ENCODE measurements at places on chromosomes 11 and 22.

DNA sequence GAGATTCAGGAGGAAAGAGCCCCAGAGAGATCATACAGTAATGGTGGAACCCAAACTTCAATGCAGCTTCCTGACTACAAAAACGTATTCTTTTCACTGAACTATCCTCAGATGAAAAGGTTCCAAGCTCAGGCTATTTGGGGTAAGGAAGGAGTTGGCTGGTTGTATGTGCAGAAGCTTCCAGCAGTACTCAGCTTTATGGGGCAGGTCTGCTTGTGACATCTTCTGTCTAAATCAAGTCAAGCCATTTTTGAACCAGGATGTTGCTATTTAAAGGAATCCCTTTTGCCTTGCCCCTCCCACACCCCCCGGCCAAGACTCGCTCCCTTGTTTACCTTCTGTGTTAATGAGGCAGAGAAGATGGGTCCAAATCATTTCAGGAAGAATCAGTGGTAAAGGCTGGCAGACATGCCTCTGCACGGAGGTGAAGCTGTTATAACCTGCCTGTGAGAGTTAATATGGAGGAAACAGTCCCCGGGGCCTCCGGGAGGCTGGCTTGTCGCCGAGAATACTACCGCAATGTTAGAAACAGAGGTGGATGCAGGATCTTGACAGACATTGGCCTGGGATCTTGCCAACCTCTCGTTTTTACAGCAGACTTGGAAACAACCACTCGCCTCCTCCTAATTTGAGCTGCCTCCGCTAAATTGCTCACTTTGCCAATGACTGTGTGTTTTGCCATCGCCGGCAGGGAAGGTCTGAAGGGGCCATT is 45.4 kb downstream of the TIMP3 start:
- no peak for DNase-seq

DNA sequence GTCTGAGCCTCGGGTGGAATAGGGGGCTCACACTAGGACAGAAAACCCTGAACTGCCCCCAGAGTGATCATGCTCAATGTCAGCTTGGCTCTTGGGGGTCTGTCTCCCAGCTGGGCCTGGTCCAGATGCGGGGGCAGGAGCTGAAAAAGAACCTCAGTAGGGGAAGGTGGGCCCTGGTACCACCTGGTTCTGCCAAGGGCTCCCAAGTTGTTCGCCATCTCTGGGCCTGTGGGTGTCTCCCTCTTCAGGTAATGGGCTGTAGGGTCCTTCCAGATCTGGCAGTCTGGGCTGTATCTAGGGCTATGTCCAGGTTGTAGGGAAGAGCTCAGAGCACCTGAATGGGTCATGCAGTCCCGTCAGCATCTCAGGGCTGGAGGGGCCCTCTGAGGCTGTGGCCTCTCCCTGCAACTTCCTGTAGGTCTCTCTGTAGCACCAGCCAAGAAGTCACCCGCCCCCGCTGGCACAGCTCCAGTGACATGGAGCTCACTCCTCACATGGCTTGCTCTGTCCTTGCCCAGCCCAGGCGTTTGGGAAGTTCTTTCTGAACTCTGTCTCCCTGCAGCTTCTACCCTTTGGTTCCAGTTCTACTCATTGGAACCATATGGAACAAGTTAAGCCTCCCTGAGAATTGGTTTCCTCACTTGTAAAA is 33.0 kb upstream of the SOX10 start:
- DNase-seq = no peak

GRCh38 chr22:24326266-24326665 is 55.6 kb downstream of the SPECC1L start:
- no peak for DNase-seq

DNA sequence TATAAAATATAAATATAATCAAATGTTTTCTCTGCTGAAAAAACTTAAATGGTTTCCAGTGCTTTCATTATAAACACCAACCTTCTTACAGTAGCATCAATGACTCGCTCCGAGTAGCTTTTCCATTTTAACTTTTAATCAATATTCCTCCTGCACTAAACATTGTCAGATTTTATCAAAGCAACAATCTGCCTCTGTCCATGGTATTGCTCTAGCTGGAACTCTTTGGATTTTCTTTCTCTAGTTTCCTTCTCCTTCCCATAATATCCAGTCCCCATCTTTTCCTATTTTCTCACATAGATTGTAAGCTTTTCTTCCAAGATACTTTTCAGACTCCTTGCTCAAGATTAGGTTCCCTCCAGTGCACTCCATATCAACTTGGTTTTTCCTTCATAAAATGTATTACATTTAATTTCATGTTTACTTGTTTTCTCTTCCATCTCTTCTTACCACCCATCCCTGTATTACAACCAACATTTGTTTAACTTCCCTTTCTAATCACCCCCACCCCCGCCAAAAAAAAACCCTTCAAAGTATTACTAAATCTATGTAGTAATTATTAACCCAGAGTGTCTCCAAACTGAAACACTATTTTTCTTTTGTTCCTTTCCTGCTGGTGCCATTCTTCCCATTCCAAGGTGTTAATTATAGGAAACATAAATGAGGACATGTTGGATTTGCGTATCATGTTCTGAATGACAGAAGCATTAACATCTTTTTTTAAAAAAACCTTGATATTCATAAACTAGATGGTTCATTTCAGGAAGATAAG is 716.5 kb downstream of the NELL1 start:
- DNase-seq = no peak

- no peak for DNase-seq
Observed at GRCh38 chr11:24515632-24516031, 18.8 kb downstream of the LUZP2 start.

DNA sequence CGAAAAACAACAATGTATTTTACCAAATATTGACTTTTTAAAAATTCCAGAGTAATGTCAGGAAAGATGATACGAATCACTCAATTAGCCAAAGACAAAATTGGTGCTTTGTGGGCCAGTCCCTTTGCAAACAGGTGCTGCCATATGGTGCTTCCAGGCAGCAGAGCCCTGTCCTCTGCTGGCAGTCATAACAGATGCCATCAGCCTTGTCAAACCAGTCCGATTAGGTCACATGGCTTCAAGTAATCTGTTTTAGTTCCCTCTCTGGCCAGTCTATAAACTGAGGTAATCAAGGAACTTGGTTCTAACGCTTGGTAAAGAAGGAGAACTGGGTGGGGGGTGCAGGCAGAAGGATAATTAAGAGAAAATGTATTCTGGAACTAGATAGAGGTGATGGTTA is 49.1 kb upstream of the CAPRIN1 start:
- DNase-seq = no peak

- DNase-seq = no peak
Observed at GRCh38 chr11:118768690-118769089, 22.3 kb downstream of the DDX6 start.

GRCh38 chr22:30694171-30694639 is 469 bp upstream of the OSBP2 start:
- DNase-seq = peak; percentile 29

GRCh38 chr11:104060820-104061219 is 24.4 kb downstream of the DDI1 start:
- no peak for DNase-seq

- no peak for DNase-seq
Observed at GRCh38 chr11:32316858-32317642, 118.3 kb downstream of the WT1 start.

GRCh38 chr22:30429887-30430286 is 4.3 kb downstream of the MTFP1 start:
- DNase-seq = no peak

DNA sequence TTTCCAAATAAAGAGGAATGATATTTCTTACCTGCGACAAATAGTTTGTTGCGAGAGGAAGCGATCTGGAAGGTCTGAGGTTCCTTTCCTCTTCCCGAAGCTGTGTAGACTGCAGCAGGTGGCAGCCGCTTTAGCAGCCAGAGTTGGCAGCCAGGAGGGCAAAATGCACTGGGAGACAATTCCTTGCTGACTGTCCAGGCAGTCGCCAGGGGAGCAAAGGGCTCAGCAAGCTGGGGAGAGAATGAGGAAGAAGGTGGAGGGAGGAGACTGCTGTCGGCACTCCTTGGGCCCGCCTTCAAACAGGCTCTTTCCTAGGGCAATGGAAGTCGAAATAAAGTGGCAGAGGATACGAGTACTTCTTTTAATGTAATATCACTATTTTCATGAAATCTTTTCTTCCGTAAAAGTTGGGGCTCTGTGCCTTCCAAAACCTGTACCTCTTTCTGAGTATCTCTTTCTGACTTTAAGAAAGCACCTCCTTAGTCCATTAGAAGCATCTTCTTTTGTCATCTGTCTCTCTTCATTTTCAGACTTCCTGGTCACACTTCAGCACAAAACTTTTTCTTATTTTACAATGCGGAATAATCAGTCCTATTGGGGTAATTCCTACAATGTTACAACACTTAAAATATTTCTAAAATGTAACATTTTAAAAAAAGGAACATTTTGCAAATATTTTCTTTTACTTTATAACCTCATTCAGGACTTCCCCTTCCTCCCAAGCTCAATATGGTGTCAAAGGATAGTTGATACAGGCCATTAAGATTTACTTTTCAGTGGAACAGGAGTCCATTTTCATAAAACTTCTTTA is at the start of gene IL18:
Gene IL18, minus strand, starts transcription at position 220 of the 811 bp plus-strand sequence. CDS start 9,041 bp downstream, outside the sequence.
- no peak for DNase-seq

- DNase-seq = no peak
Observed at GRCh38 chr11:3119141-3119821, 45.8 kb downstream of the OSBPL5 start.

DNA sequence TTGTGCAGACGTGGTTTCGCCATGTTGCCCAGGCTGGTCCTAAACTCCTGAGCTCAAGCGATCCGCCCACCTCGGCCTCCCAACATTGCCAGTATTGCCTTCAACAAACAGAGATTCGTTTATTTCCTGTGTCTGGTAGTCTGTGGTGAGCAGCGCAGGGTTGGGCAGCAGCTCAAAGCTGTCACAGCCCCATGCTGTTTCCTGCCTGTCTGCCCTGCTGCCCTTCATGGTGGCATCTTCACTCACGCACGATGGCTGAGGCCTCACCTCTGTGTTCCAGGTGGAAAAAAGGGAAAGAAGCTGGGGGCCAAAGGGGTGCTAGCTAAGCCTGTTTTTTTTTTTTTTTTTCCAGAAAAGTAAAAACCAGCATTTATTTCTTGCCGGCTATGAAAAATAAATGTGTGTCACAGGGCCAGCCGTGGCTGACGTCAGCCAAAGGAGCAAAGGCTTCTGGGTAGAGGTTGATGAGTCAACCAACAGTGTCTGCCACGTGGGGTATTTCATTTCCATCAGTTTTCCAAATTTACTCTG is 28.8 kb downstream of the TBC1D22A start:
- peak; percentile 32 for DNase-seq

DNA sequence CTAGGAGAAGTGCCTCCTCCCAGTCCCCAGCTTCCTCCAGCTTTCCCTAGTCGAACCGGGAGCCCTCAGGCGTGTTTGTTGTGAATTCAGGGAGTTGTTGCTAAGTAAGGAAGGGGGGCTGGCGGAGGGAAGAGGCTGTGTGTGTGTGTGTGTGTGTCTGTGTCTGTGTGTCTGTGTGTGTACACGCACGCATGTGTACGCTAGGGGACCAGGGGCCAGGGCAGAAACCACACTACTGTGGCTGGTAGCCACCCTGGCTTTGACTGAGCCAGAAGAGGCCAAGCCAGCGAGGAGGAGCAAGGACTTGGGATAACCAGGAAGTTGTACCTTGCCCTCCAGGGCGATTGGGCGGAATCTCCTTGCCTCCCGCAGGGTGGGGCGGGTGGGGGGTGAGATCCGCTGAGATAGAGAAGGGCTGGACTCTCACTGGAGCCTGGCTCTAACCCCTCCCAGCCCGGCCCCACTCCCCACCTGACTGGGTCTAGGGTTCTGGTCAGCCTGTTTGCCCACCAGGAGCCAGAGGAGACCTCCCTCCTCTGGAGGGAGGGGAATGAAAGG is 7.5 kb downstream of the BCL9L start:
- no peak for DNase-seq

DNA sequence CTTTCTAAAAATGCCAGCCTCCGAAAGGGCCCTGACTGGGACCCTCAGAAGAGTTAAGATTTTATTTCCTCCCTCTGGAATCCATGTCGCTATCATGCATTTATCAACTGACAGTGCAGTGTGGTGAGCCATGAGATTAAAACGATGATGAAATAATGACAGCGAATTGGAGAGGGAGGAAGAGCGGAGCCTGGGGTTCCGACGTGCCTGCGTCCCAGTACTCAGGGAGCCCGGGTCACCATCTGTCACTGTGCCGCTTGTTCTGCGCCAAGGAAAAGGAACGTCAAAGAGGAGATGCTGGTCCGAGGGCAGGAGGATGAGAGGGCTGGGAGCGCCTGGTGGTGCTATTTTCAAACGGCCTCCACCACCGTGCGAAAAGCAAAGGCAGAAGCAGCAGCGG is 46.2 kb downstream of the MACROD1 start:
- no peak for DNase-seq

- no peak for DNase-seq
Observed at GRCh38 chr11:128862406-128862805, 4.7 kb downstream of the KCNJ1 start.

GRCh38 chr11:14304601-14305000 is 54.4 kb downstream of the RRAS2 start:
- no peak for DNase-seq

DNA sequence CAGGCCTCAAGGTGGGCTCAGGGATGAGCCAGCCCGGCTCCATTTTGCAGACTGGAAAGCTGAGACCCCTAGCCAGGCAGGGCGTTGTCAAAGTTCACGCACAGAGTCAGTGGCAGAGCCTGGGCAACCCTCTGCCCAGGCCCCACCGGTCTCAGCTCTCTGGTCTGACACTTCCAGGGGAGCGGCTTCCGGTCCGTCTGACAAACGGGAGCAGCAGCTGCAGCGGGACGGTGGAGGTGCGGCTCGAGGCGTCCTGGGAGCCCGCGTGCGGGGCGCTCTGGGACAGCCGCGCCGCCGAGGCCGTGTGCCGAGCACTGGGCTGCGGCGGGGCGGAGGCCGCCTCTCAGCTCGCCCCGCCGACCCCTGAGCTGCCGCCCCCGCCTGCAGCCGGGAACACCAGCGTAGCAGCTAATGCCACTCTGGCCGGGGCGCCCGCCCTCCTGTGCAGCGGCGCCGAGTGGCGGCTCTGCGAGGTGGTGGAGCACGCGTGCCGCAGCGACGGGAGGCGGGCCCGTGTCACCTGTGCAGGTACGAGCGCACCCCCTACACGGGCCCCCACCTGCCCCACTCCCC is 36.0 kb downstream of the CD6 start:
- no peak for DNase-seq

DNA sequence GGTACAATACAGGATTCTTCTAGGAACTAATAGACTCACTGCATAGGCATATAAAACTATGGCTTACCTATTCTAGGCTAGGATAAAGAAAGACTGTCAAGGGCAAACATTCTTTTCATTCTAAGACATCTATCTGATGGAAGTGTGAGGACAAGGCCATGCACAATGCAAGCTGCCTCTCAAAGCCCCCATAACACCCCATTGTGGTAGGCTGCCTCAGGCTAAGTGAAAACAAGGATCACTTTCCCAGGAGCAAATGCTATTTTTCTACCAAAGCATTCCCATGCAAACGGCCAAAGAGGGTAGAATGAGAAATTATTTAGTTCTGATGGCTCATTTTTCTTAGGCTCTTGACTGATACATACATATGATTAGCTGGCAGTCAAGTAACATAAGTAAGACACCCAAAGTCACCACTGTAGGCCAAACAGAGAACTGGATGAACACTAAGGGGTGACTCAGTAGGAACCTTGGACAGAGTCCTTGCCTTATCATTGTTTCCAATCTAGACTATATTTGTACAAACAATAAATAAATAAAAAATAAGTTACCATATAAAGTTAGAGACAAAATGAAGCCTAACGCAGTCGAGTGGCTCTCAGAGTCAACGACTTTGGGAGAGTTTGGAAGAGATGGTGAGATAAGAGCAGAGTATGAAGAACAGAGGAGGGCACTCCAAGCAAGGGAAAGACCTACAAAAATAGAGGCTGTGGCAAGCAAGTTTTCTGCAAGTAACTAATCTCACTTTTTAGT is 303.6 kb downstream of the SBF2 start:
- no peak for DNase-seq

Measured in stimulated activated naive B cell treated with anti-CD40 and anti-IgM and Interleukin-4, amounts not matched to agents 10 μg/mL and 1 μg/mL and 100 μg/mL, for 72 hours (primary cell).